ENCODE measurements at places on chromosomes 5 and 9.

- no peak for DNase-seq
Measured at GRCh38 chr5:116045821-116046220, 13.5 kb downstream of the ARL14EPL start.

- DNase-seq: no peak
Measured at GRCh38 chr9:36969216-36969771, 64.8 kb downstream of the PAX5 start.

GRCh38 chr5:15424769-15425168 lies 75.2 kb upstream of the FBXL7 start:
- no peak for DNase-seq

GRCh38 chr9:120156376-120156775 lies 423.6 kb downstream of the CDK5RAP2 start:
- no peak for DNase-seq

- peak; percentile 22 for DNase-seq
Measured at GRCh38 chr5:65326922-65327321, 154.8 kb downstream of the ADAMTS6 start.

DNA sequence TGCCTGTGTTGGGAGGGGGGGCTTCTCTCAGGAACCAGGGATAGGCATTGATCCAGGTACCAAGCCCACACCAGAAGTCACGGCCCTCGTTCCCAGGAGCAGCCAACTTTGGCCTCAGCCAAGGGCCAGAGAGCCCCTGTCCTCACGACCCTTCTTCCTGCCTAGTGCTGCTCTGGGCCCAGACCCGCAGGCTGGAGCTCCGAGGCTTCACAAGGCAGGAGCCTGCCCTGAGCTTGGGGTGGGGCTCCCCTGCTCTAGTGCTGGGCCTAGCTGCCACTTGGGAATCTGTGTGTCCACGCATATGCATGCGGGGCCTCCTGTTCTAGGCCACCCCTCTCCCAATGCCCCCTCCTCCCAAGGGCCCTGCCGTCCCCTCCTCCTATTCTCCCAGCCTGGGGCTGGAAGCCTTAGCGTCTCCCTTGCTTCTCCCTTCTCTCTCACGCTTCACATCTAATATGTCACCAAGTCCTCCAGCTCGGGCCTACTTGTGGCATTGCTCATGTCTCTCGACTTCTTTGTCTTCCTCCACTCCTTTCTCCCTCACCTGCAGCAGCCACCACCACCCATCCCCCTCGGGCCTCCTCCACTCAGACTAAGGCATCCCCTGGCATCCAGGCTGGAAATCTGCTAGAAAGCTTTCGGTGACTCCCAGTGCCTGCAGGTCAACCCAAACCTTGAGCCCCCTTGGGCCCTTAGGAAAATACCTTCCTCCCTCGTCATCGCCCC lies 3.4 kb downstream of the UNC5A start:
- no peak for DNase-seq

GRCh38 chr9:124934290-124934689 lies 6.6 kb downstream of the GOLGA1 start:
- DNase-seq: no peak

DNA sequence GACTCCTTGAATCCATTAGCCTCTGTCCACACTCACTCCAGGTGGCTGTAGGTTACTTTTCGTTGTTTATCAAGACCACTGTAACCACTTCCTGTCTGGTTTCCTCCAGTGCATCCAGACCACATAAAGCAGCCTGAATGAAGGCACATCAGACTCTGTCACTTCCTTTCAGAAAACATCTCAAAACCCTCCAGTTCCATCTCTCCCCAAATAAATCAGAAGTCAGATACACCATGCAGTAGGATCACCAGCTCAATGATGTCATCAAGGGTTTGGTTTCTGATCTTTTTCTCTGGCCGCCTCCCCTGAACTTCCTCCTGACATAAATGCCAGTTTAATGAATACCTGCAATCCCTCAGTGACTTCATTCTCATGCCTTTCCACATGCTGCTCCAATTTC lies 161.2 kb downstream of the ZNF462 start:
- DNase-seq: no peak

DNA sequence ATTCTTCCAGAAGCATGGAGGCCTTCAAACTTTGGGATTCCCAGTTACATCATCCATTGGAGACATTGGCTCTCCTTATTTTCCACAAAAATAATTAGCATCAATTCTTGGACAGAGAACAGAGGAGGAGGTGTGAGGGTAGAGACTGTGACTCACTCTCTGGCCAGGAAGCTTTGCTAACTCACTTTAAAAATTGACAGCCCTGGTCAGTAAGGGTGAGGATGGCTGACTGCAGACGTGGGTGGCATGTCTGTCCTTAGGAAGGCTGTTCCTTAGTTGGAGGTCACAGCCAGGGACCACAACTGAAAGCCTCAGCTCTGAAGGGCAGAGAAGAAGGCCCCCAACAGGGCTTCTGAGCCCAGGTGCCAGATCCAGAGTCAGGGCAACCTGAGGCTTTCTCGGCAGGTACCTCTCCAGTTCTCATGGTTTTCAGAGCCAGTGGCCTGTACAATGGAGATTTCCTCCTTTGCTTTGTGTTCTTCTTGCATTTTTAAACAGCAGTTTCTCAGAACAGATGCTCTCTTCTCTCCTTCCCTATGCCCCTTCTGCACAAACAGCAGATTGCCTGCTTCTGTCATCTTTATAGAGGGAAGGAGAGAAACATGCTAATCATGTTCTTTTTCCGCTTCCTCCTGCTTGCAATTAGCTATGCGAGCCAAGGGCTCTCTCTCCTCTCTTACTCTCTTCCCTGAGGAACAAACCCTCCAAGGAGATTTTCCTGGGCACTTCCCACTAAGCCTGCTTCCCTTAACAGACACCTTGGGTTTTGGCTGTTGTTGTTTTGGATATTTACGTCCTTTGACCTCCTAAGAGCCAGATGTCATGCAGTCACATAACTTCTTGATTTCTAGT lies 92.5 kb upstream of the ZNF366 start:
- no peak for DNase-seq

DNA sequence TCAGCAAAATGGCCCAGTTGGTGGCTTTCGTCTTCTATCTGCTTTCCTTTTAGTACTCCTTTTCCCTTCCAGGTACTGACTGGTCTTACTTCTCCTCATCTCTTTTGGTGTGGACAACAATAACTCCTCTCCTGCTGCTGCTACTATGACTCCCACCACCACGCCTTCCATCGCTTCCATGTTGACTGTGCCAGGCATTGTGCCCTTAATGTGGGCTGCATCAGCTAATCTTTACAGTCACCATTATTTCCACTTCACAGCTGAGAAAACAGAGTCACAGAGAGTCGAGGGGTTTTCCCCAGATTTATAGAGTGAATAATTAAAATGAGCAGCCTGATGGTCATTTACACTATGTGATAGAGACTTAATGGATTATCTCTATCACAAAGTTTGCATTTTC lies 184.9 kb upstream of the IL12B start:
- no peak for DNase-seq

GRCh38 chr5:131316026-131316425 lies 52.2 kb downstream of the CDC42SE2 start:
- DNase-seq: no peak

GRCh38 chr5:40554813-40555212 lies 124.9 kb upstream of the PTGER4 start:
- no peak for DNase-seq

DNA sequence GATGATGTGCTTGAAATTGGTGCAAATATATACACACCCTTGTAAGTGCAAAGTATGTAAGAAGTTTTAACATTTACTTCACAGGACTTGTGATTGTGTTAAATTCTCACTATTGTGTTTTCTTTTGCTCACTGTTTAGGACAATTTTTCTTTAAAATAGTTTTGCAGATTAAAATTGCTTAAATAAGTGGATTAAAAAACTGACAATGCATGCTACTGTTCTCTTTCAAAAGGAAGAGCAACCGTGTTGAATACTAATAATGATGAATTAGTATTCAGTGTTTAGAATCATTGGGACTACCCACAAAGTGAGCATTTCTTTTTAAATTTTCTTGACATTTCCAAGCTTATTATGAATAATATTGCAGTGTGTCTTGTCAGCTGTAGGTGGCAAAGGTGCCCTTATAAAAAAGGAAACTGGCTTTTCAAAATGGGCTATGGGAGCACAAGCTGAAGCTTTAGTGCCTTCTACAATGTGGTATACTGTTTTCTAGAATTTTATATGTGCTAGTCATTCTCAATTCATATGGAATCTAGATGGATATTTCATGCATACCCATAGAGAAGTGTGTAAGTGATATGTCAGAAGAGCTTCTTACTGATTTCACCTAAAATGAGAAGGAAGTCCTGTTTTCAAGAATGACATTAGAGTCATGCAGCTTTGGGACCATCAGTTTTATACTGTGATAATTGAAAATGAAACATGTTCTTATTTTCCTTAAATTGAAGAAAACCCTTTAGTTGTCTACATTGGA lies 35.4 kb downstream of the SREK1 start:
- no peak for DNase-seq
